ENCODE measurements at places on chromosomes 2 and 18.

GRCh38 chr18:60984510-60984909, 348.7 kb upstream of the CDH20 start:
- DNase-seq = no peak

- DNase-seq = no peak
Measured at GRCh38 chr18:64202863-64203262, 54.0 kb upstream of the LINC00305 start.

- no peak for DNase-seq
Measured at GRCh38 chr2:68764806-68765311, 30.2 kb downstream of the ARHGAP25 start.

DNA sequence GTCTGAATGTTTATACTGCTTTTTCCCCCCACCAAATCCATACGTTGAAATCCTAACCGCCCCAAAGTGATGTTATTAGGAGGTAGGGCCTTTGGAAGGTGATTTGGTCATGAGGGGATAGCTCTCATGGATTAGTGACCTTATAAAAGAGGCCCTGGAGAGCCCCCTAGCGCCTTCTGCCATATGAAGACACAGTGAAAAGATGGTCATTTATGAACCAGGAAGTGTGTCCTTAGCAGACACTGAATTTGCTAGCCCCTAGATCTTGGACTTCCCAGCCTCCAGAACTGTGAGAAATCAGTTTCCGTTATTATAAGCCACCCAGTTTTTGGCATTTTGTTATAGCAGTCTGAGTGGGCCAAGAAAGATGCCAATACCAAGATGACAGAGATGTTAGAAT, 7.2 kb upstream of the TSN start:
- DNase-seq = no peak

GRCh38 chr18:27461957-27462356, 276.8 kb upstream of the CHST9 start:
- no peak for DNase-seq

DNA sequence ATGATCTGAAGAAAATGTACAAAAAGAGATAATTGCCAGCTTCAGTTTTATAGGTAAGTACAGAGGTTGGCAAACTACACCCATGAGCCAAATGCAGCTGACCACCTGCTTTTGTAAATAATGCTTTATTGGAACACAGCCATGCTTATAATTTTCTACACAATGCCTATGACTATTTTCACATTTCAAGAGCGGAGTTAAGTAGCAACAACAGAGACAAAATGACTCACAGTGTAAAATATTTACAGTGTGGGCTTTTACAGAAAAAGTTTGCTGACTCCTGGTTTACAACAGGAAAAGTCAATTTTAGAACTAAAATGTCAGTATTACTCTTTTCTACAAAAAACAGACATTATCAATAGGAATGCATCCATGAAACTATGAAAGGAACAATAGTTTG, 26.0 kb downstream of the CWC22 start:
- DNase-seq = no peak

- no peak for DNase-seq
Measured at GRCh38 chr2:17303521-17303920, 214.7 kb downstream of the RAD51AP2 start.

- DNase-seq = peak; percentile 70
Measured at GRCh38 chr2:27356056-27356381, 545 bp downstream of the GTF3C2 start.

- DNase-seq = no peak
Measured at GRCh38 chr2:46763861-46764260, 151.7 kb downstream of the MCFD2 start.

GRCh38 chr2:9243357-9243756, 36.7 kb downstream of the ASAP2 start:
- no peak for DNase-seq

- no peak for DNase-seq
Measured at GRCh38 chr2:141496810-141497209, 634.0 kb downstream of the LRP1B start.

DNA sequence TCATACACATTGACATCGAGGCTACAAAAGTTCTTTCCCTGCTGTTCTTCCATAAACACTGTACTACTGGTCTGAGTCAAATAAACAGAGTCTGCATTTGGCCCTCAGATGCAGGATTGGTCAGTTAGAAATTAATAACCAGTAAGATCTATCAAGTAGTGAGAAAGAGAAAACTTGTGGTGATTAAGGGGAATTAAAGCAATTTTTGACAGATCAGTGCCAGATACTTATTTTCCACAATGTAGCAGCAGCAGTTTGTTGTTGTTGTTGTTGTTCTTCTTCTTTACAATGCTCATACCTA, 85.0 kb downstream of the IKZF2 start:
- no peak for DNase-seq

- DNase-seq = no peak
Measured at GRCh38 chr2:159098361-159098760, 129.9 kb downstream of the TANC1 start.

GRCh38 chr2:42969231-42970150, 177.1 kb upstream of the HAAO start:
- DNase-seq = no peak

GRCh38 chr2:197031803-197032202, 105.3 kb upstream of the PGAP1 start:
- DNase-seq = no peak

DNA sequence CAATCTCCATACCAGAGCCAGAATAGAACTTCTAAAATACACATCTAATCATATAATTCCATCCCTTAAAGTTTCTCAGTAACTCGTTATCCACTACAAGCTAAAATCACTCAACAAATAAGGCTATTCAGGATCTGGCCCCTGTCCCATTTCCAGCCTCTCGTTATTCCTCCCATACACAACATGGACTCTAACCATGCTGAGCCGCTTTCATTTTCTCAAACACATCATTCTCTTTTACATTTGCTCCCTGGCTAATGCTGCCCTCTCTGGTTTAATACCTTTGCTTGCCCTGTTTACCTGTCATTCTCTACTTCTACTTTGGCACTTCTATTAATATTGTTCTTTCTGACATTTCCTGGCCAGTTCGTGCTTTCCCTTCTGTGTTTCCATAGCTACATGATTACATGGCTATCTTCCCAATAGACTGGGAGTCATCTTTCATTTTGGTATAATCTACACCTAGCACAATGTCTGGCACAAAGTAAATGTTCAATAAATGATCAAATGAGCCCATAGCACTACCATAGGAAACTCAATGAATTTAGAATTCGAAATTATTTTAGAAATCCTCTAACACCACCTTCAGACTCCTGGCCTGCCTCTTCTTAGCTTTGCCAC, 163.6 kb upstream of the VRK2 start:
- no peak for DNase-seq

DNA sequence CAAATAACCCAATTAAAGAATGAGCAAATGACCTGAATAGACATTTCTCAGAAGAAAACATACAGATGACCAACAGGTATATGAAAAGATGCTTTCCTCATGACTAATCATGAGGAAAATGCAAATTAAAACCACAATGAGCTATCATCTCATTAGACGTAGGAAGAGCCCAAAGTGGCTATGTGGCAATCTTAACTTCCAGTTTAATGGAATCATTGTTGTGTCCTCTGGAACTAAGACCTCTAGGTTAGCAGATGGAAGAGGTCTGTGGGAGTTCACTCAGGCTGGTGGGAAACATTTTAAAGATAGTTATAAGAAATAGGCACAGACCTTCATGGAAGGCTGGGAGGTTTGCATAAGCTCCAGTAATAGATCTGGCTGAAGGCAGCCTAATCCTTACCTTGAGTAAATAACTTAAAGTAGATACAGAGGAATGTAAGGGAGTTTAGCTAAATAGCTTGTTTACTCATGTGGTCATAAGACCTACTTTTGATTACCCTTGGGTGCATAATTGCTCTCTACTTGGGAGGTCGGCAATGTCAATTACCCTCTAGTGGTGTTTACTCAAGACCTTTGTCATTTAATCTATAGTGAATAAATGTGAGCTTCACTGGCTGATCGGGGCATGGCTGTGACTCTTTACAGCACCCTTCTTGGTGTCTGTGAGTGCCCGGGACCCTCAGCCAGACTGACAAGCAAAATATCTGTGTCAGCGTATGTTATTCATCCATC, 119.0 kb downstream of the GULP1 start:
- DNase-seq = no peak

DNA sequence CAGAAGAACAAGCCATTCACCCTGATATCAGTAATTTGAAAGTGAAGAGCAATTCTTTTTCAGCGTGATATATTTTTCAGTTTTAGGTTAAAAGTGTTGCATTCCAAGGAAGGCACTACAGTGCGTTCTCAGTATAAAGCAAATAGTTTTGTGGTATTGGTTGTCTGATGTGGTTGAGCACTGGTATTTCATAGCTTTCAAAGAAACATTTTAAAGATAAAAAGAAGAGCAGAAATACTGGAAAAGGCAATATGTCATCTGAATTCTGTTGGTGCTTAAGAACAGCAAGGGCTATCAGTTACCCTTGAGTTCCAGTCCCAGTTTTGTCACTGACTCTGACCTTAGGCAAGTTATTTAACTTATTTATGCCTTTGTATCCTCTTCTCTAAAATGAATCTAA, 191.6 kb downstream of the BABAM2 start:
- DNase-seq = no peak

GRCh38 chr2:219571311-219572236, at the start of gene OBSL1:
OBSL1 (minus strand) TSS chr2:219571539; CDS start chr2:219571232, 307 bp downstream.
- peak; percentile 97 for DNase-seq

DNA sequence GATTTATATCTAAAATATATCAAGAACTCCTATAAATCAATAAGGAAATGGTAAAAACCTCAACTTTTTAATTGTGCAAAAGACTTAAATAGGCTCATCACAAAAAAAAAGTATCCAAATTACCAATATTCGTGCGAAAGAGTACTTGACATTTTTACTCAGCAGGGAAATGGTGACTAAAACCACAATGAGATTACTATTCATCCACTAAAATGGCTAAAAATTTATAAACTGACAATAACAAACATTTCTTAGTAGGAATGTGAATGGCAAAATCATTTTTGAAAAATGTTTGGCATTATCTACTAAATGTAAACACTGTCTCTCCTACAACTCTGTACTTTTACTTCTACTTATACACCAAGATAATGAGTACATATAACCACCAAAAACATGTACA, 184.8 kb upstream of the RND3 start:
- no peak for DNase-seq

DNA sequence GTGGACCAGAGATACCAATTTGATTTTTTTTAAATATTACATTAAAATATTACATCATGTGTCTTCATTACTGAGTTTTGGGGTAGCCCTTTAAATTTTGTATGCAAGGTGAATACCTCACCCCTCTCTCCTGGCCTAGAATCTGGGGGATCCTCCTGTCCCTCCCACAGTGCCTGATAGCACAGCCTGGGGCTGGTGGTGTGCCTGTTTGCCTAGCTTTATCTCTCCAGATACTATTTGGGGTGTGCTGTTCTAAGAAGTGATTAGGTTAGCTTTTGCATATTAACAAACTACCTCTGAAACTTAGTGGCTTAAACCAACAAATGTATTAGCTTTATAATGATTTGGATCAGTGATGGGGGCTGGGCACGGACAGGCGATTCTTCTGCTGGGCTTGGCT, 20.7 kb upstream of the B3GNT7 start:
- no peak for DNase-seq

GRCh38 chr2:155547571-155547970, 785.0 kb downstream of the NR4A2 start:
- DNase-seq = no peak

GRCh38 chr2:209791151-209791550, 19.5 kb downstream of the UNC80 start:
- no peak for DNase-seq

DNA sequence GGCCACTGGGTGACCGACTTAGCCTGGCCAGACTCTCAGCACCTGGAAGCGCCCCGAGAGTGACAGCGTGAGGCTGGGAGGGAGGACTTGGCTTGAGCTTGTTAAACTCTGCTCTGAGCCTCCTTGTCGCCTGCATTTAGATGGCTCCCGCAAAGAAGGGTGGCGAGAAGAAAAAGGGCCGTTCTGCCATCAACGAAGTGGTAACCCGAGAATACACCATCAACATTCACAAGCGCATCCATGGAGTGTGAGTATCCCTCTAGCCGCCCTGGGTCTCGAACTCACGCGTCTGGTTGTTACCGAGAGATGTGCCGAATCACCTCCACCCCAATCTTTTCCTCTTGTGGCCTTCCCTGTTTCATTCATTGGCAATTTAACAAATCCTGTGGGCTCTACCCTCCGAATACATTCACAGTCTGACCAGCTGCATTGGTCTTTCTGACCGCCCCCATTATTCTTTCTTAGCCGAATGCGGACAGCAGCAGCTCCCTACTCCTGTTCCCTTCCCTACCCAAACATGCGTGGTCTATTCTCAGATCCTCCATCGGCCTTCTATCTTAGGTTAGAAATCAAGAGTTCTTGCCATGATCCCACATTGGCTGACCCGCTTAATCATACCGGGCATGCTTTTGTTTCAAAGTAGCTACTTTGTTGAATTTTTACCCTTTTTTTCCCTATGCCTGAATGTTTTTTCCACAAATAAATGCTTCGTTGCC, 631 bp downstream of the RPL31 start:
- DNase-seq = peak; percentile 43

GRCh38 chr2:192124571-192124970, 70.2 kb downstream of the TMEFF2 start:
- no peak for DNase-seq

DNA sequence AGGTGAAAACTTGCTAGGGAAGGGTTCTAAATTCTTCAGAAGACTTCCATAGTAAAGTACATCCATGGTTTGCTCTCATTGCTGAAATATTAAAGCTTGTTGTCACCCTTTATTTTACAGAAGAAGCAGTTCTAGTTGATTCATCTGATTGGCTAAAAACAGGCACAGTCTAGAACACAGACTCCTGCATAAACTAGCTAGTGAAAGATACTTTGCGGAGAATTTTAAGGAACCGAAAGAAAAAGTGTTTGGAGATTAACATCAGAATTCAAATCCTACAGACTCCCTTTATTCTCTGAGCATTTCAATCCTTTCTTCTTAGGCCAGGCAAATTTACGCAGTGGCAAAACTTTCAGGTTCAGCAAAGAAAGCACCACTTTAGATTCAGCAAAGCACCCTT, 1076.5 kb upstream of the ZEB2 start:
- no peak for DNase-seq

- no peak for DNase-seq
Measured at GRCh38 chr2:235555371-235555770, 61.5 kb downstream of the AGAP1 start.

DNA sequence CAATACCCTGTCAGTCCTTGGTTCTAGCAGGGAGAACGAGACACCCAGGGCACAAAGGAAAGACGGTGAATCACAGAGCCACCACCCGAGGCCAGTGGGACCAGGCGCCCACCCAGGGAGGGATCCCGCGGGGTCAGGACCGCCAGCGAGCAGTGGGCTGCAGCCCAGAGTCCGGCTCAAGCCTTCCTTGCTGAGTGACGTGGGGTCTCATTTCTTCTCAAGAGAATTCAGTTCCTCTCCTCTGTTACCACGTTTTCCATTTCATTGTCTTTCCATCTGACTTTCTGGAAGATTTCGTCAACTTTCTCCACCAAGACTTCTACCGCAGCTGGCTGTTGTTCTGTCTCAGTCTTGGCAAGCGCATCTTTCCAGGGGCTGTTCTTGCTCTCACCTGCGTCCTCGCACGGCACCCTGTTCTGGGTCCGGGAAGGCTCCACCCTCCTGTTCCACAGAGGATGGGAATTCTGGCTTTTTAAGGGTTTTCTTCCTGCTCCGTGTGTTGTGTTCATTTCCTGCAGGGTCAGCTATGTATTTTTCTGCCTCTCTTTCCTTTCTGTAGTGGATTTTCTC, 248.6 kb downstream of the NDUFA10 start:
- DNase-seq = no peak
